Activated T-cell treated with anti-CD3 and anti-CD28 coated beads for 48 hours (primary cell): ENCODE measurements at places on chromosomes 16 and 17.

DNA sequence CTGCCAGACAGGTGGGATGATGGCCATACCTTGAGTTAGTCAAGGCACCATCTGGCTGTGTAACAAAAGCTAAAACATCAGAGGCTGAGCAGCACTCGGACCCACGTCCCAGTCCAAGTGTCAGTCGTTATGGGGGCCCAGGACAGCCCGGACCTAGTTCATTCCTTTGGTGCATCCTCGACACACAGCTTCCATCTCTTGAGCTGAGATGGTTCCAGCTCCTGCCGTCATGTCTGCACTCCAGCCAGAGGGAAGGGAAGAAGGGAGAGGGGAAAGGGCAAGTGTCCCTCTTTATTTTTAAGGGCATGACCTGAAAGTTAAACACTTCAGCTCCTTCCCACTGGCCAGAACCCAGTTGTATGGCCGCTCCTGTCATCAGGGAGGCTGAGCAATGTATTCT, 218.0 kb downstream of the SEC14L1 start:
- DNase-seq = no peak

DNA sequence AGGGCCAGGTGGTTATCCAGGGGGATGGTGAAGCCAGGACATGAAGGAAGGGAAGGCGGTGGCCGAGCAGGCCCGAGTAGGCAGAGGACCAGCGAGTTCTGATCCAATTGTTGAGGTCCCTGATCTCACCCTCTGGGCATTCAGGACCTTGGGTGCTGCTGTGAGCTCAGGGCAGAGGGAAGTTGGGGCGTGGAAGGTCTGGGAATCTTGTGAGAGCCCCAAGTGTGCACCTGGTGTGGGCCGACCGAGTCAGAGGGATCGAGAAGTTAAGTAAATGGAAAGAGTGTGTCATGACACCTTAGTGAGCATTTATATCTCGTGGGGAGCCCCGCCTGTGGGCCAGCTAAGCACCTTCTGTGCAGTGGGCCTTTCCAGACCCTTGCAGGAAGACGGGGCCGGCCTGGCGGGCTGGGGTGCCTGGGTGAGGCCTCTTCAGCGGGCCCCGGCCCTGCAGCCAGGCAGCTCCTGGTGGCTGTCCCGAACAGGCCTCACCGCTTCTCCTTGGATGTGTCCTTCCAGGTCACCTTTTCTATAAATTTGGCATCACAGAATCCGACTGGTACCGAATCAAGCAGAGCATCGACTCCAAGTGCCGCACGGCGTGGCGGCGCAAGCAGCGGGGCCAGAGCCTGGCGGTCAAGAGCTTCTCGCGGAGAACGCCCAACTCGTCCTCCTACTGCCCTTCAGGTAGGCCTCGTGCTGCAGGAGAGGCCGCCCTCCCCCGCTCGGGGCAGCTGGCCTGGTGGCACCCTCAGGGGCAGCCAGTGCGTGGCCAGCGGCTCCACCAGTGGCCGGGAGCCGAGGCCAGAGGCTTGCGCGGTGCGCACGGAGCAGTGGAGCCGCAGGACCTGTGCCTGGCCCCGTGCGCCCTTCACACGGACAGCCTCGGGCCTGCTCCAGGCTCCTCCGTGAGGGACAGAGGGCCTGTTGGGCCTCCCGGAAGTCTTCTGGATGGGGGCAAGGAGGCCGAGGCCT, 76.0 kb downstream of the BANP start:
- no peak for DNase-seq

DNA sequence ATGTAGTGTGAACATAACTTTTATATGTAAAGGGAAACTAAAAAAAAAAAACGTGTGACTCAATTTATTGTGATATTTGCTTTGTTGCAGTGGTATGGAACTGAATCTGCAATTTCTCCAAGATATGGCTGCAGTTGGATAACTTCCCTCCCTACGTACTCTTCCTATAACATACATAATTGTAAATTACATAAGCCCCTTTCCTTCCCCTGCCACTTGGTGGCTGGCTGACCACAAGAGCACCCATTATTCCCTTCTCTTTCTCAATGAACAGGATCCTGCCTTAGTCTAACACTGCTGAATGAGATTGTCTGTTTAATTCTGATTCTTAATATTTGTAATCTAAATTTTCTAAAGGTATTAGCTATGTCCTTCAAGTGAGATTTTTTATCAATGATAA, 27.8 kb downstream of the CCL4 start:
- no peak for DNase-seq

DNA sequence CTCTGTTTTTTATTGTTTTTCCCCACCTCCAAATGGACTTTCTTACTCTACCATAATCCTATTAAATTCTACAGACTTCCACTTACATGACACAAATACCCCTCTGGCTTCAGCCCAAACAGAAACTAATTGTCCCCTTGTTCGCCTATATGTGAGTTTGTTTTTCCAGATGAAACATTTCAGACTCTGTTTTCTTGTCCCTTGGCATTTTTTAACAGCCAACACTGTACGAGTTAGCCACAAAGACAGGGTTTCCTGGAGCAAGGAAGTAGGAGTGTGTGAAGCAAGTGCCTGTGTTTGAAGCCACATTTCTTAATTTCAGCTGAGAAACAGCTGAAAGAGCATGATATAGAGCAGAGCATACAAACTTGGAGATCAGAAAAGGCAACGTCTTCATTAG, 382.2 kb upstream of the CDH5 start:
- no peak for DNase-seq

GRCh38 chr16:27582883-27583282, 32.9 kb downstream of the KATNIP start:
- no peak for DNase-seq

GRCh38 chr16:5025171-5025632, 8.5 kb downstream of the NAGPA start:
- no peak for DNase-seq
